ENCODE measurements at places on chromosomes 11 and 22. TPM values are rescaled to one million over a fixed set of nuclear protein-coding genes. Genes with fewer than 3 reads are reported as not detected.

DNA sequence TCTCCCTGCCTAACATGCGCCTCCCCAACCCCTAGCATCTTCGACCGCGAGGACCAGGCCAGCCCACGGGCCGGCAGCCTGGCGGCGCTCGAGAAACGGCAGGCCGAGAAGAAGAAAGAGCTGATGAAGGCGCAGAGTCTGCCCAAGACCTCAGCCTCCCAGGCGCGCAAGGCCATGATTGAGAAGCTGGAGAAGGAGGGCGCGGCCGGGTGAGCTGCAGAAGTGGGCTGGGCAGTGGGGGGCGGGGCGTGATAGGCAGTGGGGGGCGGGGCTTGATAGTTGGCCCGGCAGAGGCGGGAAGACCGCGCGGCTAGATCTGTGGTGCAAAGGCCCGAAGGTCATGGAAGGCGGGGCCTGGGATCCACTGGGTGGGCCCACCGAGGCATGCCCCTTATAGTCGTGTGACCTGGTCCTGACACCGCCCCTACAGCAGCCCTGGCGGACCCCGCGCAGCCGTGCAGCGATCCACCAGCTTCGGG lies 8.7 kb downstream of the SELENOM start:
- DNase-seq, result peak; percentile 66

- DNase-seq, result no peak
Observed at GRCh38 chr11:111538407-111539114, 2.0 kb upstream of the LAYN start.

- no peak for DNase-seq
Observed at GRCh38 chr11:65338676-65339075, 5.0 kb downstream of the DPF2 start.

- DNase-seq, result no peak
Observed at GRCh38 chr11:129404731-129405130, 29.1 kb downstream of the BARX2 start.

DNA sequence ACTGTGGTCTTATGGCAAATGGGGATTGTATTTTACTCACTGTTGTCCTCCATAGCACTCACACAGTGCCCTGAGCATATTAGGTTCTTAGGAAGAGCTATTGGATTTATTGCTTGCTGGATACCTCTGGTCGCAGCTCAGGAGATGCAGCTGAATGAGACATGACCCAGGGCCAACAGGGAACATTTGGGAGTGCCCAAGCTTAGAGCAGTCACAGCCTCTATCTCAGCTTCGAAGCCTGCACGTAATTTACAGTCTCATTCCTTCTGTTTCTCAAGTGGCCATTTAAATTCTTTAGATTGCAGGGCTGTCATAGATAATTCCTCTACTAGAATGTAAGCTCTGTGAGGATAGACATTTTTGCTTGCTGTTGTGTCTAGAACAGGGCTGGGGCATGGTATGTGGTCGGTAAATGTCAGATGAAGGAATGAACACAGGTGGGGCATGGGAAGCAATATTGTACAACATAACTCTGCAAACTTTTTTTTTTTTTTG lies 192.8 kb downstream of the GRIK4 start:
- DNase-seq, result no peak

DNA sequence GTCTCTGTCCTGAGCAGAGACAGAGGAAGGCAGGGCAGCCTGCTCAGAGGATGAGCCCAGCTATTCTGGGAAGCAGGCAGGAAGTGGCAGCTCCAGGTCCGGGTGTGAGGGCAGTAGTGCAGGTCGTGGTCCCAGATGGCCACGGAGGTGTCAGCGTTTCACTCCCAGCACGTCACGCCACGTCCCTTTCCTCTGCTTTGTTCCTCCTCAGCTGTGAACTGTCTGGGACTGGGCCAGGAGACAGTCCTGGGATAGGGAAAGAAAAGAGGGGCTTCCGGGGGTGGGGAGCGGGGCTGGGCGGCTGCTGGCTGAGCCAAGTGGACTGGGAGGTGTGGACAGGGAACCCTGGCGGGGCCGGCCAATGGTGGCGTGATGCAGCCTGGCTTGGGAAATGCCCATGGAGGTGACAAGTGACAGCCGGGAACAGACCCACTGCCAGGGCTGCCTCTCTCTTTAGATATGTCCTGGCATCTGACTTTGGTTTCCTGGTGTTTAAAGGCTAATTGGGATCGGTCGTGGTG lies 64.7 kb downstream of the KCNQ1 start:
- no peak for DNase-seq

- no peak for DNase-seq
Observed at GRCh38 chr11:32290783-32291182, 144.6 kb downstream of the WT1 start.

DNA sequence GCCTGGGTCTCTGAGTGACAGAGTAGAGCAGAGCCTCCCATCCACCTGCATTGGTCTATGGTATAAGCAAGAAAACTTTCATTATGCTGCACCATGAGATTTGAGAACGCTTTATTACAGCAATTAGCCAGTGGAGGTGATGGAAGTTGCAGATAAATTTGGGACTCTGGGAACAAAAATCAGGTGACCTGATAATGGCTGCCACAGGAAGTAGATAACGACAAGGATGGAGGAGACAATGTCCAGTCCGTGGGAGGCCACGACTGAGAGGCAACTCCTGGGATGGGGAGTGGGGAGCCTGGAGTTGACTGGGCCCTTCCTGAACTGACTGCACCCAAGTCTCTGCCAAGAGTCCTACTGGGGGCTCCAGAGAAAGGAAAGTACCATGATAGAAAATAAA lies 4.7 kb downstream of the MRGPRD start:
- DNase-seq, result no peak

DNA sequence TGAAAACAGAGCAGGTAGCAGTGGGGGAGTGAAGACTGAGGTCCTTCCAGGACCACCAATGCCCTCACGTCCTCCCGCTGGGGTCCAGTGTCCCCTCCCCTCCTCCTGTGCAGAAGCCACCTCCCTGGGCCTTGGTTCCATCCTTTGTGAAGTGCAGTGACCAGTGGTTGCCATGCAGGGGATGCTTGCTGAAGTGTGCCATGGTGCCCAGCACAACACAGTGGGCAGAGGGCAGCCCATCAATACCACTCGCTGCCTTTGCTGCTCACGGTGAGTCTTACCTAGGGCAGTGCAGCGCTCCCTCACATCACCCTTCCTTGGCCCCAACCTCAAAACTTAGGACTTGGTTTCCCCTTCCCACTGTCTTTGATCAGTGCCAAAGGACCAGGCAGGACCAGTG lies 12.9 kb downstream of the MYEOV start:
- no peak for DNase-seq

GRCh38 chr11:5449432-5449831 lies 309 bp downstream of the OR51I2 start:
- no peak for DNase-seq

DNA sequence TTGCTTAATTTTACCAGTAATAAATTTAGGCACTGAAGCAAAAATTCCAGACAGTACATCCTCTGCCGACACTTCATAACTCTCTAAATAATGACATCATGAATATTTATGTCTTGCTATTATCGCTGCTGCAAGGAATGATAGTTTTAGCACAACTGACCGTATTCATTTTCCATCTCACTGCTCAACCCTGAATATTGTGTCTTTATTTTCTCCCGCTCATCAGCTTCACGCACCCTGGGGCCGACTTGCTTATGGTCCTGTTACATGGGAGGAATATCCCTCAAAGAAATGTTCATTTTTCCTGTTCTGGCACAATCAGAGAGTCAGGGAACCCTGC lies 33.3 kb downstream of the SLN start:
- no peak for DNase-seq

DNA sequence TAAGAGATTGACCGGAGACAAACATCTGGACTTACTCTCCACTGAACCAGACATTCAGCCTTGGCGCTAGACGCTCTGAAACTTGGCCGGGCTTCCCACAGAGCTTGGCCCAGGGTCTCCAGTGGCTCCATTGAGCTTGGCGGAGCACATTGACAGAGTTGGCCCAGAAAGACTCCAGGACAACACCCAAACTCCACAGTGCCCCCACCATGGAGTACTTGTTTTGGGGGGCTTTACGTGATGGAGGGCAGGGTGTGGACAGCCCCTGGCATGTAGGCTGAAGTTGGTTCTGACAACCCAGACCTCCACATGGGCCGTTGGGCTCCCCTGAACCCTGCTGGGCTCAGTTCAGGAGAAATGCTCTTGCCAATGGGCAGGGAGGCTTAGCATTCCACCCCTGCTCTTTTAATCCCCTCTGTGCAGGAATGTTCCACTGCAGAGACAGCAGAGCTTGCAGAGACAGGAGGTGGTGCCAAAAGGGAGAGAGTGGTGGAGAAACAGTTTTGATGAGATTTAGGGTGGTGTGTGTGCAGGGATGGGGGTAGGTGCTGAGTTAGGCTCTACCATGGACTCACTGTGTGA lies 102.4 kb upstream of the TIMP3 start:
- peak; percentile 37 for DNase-seq

DNA sequence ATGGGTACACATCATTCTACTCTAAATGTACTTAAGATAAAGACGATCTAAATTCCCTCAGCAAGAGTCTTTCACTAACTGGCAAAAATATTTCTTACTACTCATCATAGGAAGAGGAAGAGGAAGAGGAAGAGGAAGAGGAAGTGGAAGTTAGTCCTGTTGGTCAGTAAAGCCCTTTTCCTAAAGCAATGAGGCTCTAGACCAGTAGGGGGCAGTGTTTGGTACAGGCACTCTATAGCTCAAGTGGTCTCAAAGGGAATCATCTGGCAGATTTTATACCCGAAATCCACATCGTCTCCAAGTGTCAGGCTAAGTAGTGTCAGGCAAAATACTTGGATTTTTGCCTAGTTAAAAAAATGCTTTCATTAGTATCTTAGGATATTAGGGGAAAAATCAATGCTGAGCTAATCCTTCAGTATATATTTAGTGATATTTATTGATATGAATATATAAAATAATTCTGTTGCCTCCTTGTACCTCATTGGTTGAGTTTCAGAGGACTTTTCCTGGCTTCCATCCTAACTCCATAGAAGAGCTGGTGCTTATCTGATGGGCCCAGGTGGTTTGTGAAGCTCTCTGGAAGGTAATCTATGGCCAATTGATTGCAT lies 7.7 kb downstream of the BLID start:
- peak; percentile 45 for DNase-seq

DNA sequence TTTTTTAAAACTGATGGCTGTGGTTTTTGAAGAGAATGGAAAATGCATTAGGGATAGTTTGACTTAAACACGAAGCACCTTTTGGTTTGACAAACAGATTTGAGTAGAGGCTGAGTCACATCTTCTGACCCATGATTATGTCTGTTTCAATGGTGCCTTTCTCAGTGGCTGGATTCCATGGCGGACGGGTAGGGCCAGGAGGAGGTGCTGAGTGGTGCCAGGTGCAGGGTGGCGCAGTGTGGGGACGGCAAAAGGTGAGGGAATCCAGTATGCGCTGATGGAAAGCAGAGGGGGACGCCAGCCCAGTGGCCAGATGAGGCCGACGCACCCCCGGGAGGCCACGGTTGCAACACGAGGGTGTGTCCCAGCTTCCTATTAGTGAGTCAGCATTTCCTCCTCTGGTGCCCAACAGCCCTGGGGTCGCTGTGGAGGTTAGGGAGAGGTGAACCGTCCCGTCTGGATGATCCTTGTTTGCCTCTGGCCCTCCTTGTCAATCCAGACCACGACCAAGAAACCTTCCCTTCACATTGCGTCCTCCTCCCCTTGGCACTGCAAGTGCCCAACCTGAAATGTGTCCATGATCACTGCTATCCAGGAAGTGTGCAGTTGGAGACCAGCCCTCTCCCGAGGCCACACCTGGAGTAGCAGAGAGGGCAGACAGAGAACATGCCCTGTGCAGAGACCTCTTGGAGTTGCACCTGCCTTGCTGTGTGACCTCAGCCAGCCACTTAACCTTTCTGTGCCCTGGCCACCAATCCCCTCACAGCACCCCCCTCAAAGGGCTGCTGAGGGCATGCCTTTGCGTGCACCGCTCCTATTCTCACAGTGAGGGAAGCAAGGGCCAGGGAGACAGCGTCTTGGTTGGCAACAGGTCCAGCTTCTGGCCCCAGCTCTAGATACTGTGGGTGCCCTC lies 32.5 kb upstream of the ATXN10 start:
- peak; percentile 63 for DNase-seq

DNA sequence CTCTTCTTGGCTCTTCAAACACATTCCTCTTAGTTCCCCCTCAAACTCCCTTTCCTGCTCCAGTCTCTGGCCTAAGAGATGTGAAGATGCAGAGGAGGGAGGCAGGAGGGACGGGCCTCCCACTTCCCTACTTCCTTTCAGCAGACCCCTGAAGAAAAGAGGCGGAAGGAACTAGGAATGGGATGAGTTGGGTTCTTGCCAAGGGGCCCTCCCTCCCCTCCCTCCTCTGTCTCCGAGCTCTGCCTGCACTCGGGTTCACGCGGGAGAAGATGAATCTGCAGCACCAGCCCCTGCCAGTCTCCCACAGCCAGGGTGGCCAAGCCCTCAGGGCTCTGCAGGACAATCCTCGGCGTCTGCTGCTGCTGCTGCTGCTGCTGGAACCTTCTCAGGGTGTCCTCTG lies 24.3 kb upstream of the PKNOX2 start:
- no peak for DNase-seq

GRCh38 chr11:61700212-61700611 lies 20.0 kb downstream of the DAGLA start:
- peak; percentile 91 for DNase-seq

GRCh38 chr22:39690881-39691605 lies 120.5 kb downstream of the CACNA1I start:
- no peak for DNase-seq

GRCh38 chr11:79060081-79060953 lies 380.5 kb downstream of the TENM4 start:
- DNase-seq, result no peak

DNA sequence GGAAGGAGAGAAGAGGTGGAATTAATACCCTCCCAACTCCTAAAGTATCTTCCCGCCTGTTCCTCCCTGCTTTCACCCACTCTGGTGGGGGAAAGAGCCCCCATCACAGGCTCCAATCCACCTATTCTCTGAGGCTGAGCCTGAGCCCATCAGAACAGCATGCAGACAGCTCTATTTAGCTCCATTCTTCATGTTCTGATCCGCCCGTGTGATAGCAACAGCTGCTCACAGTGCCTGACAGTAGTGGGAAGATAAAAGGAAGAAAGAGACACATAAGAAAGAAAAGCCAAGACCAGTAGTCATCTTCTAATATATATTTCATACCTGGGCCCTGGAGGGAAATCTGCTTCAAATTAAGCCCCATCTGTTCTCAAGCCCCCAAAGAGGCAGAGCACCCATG lies 80.3 kb upstream of the AKIP1 start:
- DNase-seq, result no peak

GRCh38 chr11:2296913-2297622 lies 4.7 kb downstream of the C11orf21 start:
- no peak for DNase-seq

- no peak for DNase-seq
Observed at GRCh38 chr11:36116161-36116560, 172.3 kb downstream of the LDLRAD3 start.

GRCh38 chr22:50587407-50587806 lies 4.8 kb upstream of the CHKB start:
- DNase-seq, result no peak

GRCh38 chr11:130999992-131000770 lies 83.9 kb upstream of the SNX19 start:
- no peak for DNase-seq

GRCh38 chr11:767238-767637 lies 10.0 kb downstream of the GATD1 start:
- no peak for DNase-seq

The ART1 gene
- not detected for total RNA-seq

The PGA4 gene
- total RNA-seq, result not detected

The IRAG1 gene
- total RNA-seq, result 3.5 TPM

The MISFA gene
- 1.8 TPM for total RNA-seq

The MRGPRF gene
- total RNA-seq, result 3.0 TPM

The MRGPRX4 gene
- not detected for total RNA-seq

The FGF19 gene
- not detected for total RNA-seq

The SCGB1A1 gene
- total RNA-seq, result 2.3 TPM

The TEX12 gene
- total RNA-seq, result not detected

Measured in colonic mucosa (tissue), 4 donors.